ENCODE measurements at places on chromosomes 4 and X.

DNA sequence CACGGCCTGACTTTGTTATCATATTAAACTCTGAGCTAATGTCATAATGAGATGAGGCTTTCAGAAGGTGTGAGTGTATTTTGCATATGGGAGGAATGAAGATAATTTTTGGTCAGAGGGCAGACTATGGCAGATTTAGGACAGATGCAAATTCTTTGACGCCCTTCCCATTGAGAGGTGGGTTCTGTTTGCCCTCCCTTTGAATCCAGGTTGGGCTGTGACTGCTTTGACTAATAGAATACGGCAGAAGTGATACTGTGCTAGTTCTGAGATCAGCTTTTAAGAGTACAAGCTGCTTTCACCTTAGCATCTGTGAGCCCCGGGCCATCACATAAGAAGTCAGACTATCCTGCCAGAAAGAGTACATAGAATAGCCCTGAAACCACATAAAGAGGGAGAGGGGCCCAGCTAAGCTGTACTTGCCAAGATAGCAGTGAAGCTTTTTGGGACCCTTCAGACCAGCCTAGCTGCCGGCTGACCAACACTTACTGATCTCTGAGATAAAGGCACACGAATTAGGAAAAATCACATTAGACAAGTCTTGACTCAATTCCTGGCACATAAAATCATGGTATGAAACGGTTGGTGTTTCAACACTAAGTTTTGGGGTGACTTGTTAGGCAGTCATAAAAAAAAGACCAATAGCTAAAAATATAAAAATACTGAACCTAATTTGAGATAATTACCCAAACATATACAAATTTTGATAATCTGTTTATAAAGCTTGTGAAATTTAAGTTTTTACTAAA lies 166.7 kb upstream of the SH3RF1 start:
- DNase-seq = no peak

DNA sequence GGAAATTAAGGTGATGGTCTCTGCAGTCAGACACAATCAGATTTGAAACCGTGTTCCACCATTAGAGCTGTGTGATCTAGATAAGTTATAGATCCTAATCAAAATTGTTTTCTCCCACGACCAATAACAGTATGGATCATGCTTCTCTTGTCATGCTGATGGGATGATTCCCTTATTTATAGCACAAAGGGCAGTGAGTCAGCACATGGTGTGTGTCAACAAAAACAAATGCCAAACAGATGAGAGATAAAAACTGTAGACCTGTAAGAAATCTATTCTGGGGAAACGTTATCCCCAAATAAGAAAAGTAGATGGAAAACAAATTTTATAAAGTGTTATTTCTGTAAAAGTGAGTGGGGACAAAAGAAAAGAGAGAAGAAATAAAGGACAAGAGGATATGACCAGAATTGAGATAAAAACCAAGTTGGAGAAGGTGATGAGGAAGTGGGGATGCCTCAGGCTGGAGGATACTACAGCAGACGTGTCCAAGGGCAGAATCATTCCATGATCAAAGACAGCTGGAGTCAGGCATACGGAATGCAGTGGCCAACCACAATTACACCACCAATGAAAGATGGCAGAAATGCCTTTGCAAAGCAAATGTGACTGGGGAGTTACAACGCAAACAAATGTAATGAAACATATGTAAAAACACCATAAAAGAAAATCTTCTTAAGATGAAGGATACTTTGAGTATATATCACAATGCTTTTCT lies 377.8 kb upstream of the PRKX start:
- DNase-seq = no peak

DNA sequence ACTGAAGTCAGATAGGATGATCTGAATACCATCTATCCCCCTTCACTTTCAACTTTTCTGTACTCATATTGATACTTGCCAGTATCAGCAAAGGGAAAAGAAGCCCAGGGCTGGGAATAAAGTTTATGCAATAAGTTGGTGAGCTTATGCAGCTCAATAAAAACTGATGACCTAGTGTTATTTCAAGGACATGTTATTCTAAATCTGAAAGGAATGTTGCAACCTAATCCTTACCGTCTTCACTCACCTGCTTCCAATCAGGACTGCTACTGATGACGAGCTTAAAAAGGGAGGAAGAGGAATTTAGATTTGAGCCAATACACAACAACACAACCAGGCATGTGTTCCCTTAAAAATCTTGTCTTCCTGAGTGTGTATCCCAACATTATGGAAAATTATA lies 419.9 kb downstream of the SPRY1 start:
- DNase-seq = no peak

DNA sequence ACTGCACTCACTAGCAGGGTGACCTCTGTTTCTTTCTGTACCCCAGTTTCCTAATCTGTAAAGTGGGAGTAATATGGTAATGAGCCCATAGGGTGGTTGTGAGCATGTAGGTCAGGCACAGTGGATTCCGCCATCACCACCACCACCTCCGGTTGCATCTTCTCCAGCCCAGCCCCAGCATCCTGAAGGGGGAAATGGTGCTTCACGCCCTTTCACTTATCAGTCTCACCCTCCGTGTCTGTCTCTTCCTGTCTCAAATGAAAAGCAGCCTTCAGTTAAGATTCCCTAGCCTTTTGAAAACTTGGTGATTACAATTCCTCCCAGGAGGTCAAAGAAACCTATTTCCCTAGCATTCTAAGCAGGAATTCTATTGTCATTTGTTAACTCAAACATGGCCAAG lies 16.9 kb upstream of the XPNPEP2 start:
- no peak for DNase-seq

GRCh38 chrX:3384327-3384726 lies 37.9 kb upstream of the MXRA5 start:
- no peak for DNase-seq

GRCh38 chr4:136121426-136121825 lies 1410.9 kb downstream of the PCDH18 start:
- no peak for DNase-seq

GRCh38 chr4:7793186-7793585 lies 146.5 kb downstream of the AFAP1 start:
- DNase-seq = no peak

DNA sequence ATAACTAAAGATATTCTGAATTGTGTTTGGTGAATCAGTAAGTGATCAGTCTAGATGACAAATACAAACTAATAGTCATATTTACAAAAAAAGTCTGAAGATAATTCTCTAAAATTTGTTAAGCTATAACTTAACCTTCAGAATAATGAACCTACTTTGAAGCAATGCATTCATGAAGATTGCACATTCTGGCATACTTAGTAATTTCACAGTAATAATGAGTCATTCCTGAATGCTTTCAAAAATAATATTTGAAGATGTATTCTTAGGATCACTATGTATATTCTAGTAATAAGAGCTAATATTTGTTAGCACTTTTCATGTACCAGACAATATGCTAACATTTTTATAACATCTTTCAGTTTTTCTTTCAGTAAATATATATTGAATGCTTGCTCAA lies 756.7 kb upstream of the SLIT2 start:
- DNase-seq = no peak

DNA sequence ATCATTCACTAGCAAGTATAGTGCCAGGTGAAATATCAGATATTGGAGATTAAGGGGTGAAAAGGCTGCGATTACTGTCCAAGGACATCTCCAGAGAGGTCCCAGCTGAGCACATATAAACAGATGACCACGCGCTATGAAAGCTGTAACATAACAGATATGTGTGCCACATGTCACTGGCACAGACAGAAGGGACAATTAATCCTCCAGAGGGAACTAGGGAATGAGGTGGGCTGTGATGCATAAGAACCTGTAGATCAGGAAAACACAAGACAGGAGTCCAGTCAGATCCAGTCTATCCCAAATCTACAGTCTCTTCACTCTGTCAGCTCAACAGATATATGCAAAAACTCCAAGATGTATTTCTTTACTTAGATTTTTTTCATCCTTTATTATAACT lies 157.2 kb downstream of the LDB2 start:
- DNase-seq = no peak

DNA sequence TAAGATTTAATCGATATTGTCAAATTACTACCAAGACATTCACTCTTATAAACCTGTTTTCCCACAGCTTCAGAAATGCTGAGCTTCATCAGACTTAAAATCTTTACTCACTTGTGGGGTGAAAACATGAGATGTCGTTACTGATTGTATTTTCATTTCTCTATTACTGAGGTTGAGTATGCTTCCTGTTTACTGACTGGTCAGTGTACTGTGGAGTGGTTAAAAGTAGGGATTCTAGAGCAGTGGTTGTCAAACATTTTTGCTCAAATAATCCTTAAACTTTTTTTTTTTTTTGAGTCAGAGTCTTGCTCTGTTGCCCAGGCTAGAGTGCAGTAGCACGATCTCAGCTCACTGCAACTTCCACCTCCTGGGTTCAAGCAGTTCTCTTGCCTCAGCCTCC lies 50.3 kb downstream of the NSUN7 start:
- no peak for DNase-seq

GRCh38 chr4:69995526-69996016 lies at the start of gene STATH:
Gene STATH (plus strand): TSS chr4:69995966. CDS start chr4:69998438, 2,472 bp downstream.
- no peak for DNase-seq

- no peak for DNase-seq
These were observed 556.5 kb upstream of the NR3C2 start for GRCh38 chr4:148998719-148999118.

DNA sequence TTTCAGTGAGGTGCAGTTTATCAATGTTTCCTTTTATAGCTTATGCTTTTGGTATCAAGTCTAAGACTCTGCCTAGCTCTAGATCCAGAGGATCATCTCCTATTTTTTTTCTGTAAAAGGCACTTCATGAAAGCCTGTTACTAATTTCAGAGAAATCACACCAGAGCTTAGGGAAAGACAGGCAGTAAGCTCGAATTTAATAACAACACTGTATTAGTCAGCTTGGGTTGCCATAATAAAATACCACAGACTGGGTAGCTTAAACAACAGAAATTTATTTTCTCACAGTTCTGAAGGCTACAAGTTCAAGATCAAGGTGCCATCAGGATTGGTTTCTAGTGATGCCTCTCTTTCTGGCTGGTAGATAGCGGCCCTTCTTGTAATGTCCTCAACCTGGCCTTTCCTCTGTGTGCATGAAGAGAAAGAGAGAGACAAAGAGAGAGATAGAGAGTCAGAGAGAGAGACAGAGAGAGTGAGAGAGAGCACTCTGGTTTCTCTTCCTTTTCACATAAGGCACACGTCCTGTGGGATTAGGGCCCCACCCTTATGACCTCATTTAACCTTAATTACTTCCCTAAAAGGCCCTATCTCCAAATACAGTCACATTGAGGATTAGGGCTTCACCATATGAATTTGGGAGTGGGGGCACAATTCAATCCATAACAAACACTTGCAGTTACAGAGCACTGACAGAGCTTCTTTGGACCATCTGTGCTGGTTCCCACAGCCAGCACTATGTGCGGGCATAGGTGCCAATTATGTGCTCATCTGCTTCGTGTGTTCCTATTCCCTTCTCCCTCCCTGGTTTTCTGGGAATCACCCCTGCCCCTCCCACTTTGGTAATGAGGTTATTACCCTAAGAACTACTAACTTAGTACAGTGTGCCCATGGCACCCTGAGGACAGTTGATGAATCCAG lies 114.8 kb upstream of the MED14 start:
- no peak for DNase-seq

- no peak for DNase-seq
These were observed 144.3 kb upstream of the PAK3 start for GRCh38 chrX:110951472-110952269.

- no peak for DNase-seq
These were observed 7.5 kb downstream of the FRYL start for GRCh38 chr4:48772556-48772955.

- DNase-seq = no peak
These were observed 530 bp upstream of the NMU start for GRCh38 chr4:55636656-55636999.

- DNase-seq = no peak
These were observed 4.6 kb upstream of the DCAF4L1 start for GRCh38 chr4:41976775-41977516.

- DNase-seq = no peak
These were observed 161.9 kb downstream of the RELL1 start for GRCh38 chr4:37524267-37524666.

DNA sequence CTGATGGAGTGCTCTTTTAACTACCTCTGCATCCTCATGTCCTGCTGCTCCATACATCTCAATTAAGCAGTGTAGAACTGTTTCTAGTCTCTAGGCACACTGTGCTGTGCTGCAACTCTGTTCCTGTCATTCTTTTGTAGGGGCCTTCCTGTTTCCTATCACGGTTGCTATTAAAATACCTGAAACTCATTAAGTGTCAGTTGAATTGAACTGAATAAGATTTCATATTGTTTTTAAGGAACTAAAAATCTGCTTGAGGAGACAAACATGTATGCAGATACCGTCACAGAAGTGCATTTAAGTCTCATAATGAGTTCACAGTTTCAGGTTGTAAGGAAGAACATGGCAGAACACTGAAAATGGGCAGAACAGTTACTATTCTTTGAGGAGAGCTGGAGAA lies 170.1 kb downstream of the LARP7 start:
- DNase-seq = no peak

DNA sequence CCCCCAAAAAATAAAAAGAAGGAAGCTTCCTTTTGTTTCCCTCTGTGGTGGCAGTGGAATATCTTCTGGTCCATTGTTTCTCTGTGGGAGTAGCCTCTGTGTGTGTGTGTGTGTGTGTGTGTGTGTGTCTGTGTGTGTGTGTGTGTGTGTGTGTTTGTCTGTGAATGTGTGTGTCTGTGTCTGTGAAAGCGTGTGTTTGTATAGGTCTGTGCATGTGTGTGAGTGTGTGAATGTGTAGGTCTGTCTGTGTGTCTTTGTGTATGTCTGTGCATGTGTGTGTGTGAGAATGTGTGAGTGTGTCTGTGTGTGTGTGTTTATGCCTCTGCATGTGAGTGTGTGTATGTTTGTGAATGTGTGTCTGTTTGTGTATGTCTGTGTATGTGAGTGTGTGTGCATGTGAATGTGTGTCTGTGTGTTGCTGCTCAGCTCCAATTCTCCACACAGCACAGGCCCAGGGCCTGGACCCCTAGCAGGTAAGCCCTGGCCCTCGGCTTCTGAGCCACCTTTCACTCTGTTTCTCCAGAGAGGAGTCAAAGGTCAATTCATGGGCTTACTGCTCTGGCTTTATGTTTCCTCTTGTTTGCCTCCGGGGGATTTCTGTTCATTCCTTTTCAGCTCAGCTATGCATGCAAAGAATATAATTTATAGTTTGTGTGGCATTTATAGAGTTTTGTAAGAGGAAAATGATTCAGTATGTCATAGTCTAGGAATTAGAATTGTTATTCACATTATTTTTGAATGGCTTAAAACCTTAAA lies 89.8 kb downstream of the UCHL1 start:
- no peak for DNase-seq

Measured in stimulated activated CD8-positive, alpha-beta memory T cell treated with anti-CD3 and anti-CD28 coated beads, Interleukin-12 subunit alpha, Interleukin-12 subunit beta, amount 100 ng/mL, for 1 hour (primary cell).